ENCODE measurements at places on chromosomes 5 and 9.
A peak's percentile ranks its signal among the peaks of the same experiment; 100 is the strongest.

- no peak for DNase-seq
Measured at GRCh38 chr5:4405614-4406219, 734.4 kb upstream of the ADAMTS16 start.

DNA sequence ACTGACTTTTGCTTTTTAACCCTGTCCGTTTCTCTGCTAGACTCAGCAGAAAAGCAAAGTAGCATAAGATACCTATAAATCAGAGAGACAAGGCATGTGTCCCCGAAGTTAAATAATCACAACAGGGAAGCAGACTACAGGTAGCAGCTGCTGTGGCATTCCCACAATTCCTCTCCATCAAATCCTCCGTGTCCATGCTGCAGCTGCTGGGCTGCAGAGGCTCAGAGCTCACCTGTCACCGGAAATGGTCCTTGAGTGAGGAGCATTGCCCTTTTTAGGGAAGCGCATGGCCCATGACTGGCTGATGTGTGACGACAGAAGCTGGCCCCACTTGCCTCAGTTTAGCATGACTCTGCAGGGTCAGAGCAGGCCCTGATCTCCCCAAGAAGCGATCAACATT, 125.0 kb downstream of the MSX2 start:
- no peak for DNase-seq

GRCh38 chr9:3900673-3901318, 375.0 kb upstream of the RFX3 start:
- DNase-seq: no peak

DNA sequence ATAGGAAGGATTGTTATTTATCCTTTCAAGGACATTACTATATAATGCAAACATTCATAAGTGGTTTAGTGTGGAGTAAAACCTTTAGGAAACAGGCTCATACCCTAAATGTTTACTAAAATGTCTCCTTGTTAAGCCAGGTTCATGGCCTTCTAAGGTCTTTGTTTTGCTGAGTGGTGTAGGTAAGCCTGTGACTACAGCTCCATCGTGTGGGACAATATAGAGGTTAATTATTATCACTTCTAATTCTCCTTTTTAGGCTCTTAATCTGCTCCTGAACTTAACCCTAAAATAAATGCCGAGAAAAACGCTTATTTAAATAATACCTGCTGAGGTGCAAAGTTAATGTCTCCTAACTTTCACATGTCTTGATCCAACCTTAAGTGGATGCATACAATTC, 43.8 kb downstream of the SPINK5 start:
- no peak for DNase-seq

- DNase-seq: no peak
Measured at GRCh38 chr9:128275198-128276007, at the start of gene GOLGA2. GOLGA2 (minus strand) TSS chr9:128276007; CDS start chr9:128275976, 31 bp downstream.

GRCh38 chr9:133457233-133457632, 2.5 kb upstream of the CACFD1 start:
- no peak for DNase-seq

DNA sequence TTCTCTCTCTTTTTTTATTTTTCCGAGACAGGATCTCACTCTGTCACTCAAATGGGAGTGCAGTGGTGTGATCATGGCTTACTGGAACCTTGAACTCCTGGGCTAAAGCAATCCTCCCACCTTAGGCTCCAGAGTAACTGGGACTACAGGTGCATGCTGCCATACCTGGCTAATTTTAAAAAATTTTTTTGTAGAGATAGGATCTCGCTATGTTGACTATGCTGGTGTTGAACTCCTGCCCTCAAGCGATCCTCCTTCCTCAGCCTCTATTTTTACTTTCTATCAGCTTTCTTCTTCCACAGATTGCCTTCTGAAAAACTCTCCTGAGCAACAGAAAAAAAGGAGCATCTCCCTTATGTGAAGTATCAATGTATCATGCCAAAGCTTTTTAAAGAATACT, 14.1 kb upstream of the ERBIN start:
- no peak for DNase-seq

GRCh38 chr5:175900157-175900556, 28.8 kb downstream of the CPLX2 start:
- DNase-seq: no peak

DNA sequence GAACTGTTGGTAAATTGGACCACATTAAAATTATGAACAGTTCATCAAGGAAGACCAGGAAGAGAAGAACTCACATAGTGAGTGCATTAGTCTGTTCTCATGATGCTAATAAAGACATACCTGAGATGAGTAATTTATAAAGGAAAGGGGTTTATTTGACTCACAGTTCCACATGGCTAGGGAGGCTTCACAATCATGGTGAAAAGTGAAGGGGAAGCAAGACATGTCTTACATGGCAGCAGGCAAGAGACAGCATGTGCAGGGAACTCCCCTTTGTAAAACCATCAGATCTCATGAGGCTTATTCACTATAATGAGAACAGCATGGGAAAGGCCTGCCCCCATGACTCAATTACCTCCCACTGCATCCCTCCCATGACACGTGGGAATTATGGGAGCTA, 135.9 kb upstream of the MAN2A1 start:
- no peak for DNase-seq

GRCh38 chr9:93254806-93255493, 71.0 kb downstream of the WNK2 start:
- DNase-seq: no peak

DNA sequence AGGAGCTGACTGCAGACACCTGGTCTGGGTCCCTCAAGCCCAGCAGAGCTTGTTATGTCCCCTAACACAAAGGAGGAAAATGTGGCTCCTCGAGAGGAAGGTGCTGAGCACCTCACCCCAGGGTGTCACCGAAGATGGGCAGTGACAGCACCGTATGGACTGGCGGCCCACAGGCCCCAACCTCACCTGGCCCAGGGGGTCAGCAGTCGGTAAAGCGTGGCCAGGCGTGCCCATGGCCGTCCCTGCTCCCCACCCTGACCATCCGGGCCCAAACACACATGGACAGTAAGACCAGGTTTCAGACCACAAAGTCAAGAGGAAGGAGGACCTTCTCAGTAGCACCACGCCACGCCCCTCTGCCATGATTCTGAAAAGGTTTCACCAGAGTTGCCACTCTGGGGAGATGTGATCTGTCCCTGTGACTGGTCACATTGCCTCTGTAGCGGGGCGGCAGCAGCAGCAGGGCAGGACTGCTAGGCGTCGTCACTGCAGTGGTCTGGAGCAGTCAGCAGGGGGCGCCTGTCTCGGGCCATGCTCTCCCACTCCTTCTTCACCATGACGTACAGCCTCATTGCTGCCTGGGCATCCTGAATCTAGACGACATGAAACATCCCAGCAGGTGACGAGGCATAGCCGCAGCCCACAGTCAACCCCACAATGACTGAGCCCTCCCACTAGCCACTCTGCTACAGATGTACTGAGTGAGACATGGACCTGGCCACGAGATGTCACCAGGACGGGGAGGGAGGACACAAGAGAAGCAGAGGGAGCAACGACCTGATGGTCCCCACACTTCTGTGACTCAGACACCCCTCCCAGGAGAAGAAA, 11.1 kb downstream of the REXO4 start:
- DNase-seq: peak; percentile 55

- DNase-seq: no peak
Measured at GRCh38 chr5:159241946-159242552, 21.0 kb upstream of the UBLCP1 start.

- DNase-seq: no peak
Measured at GRCh38 chr9:72872718-72873117, 80.1 kb downstream of the ALDH1A1 start.
